Germinal center (tissue), 1 donor: ENCODE measurements at places on chromosomes 16 and 17.

DNA sequence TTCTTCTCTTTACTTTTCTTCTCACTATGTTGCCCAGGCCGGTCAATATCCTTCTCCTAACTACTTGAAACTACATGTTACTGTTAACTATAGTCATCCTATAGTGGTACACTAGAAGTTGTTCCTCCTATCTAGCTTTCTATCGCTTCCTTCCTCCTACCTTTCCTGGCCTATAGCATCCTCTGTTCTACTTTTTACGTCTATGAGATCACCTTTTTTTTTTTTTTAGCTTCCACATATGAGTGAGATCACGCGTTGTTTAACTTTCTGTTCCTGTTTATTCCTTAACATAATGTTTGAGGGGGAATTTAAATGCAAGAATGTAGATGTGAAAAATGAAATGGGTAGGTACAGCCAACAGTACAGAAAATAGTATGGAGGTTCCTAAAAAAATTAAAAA is 30.5 kb upstream of the YPEL2 start:
- DNase-seq = no peak

GRCh38 chr16:4510747-4511426 is 27.7 kb downstream of the CDIP1 start:
- no peak for DNase-seq

GRCh38 chr17:81442791-81443190 is 47.5 kb downstream of the BAHCC1 start:
- no peak for DNase-seq

GRCh38 chr17:34990921-34991365 is 10.6 kb downstream of the LIG3 start:
- DNase-seq = no peak

DNA sequence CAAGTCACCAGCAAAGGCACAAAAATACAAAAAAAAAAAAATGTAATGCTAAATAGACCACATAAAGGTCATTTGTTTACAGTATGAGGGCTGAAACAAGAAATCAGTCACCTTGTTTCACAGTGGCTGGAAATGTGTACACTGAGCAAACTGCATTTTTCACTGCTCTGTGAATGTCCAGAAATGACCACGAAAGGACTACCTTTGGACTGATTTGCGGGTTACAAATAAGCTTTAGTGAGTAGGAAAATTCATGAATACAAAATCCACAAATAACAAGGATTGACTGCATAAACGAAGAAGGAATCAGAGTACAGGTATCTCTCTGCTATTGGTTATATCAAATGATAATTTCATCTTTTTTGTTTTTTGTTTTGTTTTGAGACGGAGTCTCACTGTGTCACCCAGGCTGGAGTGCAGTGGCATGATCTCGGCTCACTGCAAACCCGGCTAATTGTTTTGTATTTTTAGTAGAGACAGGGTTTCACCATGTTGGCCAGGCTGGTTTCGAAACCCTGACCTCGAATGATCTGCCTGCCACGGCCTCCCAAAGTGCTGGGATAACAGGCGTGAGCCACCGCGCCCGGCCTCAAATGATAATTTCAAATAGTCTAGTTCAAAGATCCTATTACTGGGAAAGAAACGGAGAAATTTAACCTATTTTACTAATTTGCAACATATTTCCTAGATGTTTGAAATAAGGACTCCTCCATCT is 30.5 kb downstream of the CYTH1 start:
- DNase-seq = no peak

- DNase-seq = no peak
Measured at GRCh38 chr17:50316016-50316587, 29.8 kb upstream of the XYLT2 start.
